ENCODE measurements at places on chromosomes 16 and 17.

- no peak for DNase-seq
Measured at GRCh38 chr17:29136998-29137730, 43.0 kb downstream of the MYO18A start.

GRCh38 chr16:12314653-12315185, 338.2 kb downstream of the SNX29 start:
- no peak for DNase-seq

GRCh38 chr17:78027121-78027520, 68.6 kb downstream of the TNRC6C start:
- DNase-seq, result no peak

GRCh38 chr17:16881239-16881924, 90.5 kb downstream of the TNFRSF13B start:
- DNase-seq, result no peak

- no peak for DNase-seq
Measured at GRCh38 chr17:65039336-65039988, 17.1 kb downstream of the GNA13 start.

All from non-pigmented ciliary epithelial cell (primary cell).